Epithelial cell of proximal tubule (primary cell): ENCODE measurements at places on chromosomes 3 and 15.

DNA sequence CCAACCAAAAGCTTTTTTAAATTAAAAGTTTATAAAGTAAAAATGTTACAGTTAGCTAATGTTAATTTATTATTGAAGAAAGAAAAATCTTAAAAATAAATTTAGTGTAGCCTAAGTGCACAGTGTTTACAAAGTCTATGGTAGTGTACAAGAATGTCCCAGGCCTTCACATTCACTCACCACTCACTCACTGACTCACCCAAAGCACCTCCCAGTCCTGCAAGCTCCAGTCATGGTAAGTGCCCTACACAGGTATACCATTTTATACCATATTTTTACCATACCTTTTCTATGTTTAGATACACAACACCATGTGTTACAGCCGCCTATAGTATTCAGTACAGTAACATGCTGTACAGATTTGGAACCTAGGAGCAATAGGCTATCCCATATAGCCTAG is 29.1 kb downstream of the SSR3 start:
- DNase-seq: no peak

DNA sequence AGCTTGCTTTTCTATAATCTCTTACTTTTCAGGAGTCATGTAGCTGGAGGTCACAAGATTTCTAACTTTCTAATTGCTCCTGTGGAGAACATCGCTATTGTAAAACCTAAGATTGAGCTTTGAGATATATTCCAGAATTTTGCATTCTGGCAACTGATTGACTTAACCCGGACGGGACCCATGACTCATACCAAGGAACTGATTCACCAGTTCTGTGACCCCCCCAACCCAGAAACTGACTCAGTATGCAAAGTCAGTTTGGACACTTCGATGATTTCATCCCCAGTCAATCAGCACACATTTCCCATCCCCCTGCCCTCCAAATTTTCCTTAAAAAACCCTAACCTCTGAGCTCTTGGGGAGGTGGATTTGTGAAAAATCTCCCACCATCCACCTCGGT is 396.5 kb upstream of the GBE1 start:
- DNase-seq: peak; percentile 74

DNA sequence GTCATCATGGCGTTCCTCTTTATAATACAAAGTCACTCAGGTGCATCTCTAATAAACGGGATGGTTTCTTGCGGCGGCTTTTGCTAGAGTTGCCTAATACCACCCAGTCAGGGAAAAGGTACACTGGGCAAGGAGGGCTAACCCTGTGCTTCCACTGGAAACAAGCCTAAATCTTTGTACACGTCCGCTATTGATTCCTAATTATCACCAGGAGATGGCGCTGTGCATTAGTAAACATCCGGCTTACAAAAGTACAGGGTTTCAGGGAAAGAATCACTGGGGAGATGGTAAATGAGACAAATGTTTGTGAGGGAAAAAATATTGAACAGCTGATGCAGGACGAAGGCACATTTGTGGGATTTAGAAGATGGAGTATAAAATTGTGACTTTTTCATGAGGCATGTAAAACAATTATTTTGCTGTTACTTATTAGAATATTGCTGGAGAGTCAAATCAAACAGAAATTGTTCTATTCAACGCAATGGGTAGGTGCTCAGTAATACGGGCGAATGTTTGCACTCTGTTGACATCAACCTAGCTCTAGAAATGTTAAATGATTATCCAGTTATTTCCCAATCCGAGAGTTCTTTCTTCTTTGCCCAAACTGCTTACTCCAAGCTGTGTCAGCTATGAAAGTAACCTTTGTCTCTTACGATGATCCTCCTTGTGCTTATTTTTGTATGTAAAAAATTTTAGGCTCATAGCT is 50.6 kb downstream of the GMNC start:
- peak; percentile 72 for DNase-seq

- no peak for DNase-seq
These were observed 39.3 kb downstream of the SLITRK3 start for GRCh38 chr3:165156757-165157420.

GRCh38 chr3:186588632-186589031 is 18.1 kb downstream of the DNAJB11 start:
- DNase-seq: no peak

DNA sequence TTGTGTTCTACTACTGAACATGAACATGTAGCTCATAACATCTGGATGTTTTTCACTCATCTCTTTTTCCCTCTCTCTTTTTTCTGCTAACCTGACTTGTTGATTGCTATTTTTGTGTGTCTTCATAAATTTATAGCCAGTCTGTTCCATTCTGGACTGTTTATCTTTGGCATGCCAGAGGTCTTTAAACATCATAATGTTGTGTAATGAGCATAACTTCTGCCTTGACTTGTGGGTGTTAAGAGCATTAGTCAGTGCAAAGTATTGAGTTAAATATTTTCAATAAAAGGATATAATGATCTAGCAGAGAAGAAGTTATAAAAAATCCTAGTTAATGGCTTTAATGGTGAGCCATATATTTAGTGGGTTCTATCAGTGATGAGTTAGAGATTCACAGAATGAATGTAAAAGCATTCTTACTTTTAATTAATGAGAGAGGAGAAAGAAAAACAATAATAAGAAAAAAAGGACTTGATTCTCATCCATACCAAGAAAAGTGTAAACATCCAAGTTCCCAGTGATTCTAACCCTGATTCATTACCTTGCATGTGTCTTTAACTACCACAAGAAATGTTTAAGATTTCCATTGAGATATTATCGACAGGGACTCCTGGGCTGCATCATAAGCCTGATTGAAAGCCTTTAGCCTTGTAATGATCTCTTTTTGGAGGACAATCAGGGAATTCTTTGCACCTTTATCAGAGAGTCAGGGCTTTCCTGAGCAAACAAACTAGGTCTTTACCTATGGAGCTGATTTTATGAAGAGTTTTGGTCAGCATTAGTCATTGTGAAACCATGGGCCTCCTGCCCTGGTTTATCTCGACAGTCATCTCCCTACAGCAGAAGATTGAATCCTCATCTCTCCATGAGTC is 22.9 kb downstream of the MITF start:
- DNase-seq: no peak

DNA sequence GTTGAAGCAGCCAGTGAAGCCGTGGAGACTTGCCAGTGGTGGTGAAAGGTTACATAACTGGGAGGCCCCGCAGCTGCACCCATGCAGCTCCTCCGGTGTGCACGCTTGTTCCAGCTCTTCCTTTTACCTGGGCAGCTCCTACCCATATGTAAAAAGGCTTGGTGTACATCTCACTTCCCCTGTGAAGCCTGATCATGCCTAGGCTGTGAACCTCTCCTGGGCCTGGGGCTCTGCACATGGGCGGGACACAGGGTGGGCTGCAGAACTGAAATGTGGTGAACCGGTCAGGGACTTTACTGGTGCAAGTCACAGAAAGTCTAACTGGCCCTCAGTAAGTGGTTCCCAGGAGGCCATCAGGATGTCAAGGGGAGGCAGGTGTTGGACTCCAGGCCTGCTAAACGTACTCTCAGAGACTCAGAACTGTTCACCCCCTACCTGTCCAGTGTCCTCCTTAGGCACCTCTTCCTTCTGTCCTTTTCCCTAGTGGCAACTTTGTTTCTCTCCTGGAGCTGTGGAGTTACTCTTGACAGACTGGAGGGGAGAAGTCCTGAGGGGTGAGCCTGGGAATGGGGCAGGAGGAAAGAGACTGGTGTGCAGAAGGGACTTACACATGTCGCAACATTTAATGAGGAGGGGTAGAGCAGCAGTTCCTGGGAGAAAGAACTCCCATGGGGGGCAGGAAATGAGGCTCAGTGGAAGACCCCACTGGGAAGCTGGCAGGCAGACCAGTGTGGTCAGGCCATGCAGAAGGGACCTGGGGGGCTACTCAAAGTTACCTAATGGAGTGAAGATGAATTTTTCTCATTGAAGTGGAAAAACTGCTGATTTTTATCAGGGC is 148.1 kb downstream of the EEFSEC start:
- DNase-seq: no peak

- DNase-seq: no peak
These were observed 58.3 kb downstream of the SLCO3A1 start for GRCh38 chr15:91911844-91912243.

DNA sequence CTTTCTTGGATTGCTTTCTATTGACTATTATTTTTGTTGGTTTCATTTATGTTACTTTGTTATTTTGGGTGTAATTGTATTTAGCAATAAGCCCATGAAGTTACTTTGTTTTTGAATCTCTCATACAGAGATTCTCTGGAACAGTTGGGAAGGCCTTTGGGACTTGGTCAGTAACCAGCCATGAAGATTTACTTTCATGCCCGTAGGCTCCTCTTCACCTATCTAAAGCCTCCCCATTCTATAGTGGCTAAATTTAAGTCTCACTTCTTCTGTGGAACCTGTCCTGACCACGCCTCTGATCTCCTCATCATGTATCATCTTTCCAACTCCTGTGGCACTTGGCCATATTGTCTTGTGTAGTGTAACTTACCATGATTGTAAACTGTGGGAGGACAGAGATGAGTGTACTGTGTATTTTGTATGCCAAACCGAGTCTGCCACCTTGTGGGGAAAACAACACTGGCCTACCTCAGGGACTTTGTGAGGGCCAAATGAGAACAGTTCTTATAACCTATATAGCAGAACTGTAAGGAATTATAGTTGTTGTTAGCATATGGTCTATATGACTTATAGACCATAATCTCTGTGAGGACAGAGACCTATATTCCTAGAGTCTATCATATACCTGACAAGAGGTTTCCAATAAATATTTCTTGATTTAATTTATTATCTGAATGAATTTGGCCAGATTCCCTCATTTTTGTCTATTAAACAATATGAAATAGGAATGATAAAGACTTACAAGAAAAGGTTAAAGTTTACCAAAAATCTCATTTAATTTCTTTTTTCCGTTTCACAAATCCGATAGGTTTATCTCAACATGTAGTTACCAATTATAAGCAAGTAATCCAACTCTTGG is 75.0 kb downstream of the STARD9 start:
- DNase-seq: peak; percentile 32

DNA sequence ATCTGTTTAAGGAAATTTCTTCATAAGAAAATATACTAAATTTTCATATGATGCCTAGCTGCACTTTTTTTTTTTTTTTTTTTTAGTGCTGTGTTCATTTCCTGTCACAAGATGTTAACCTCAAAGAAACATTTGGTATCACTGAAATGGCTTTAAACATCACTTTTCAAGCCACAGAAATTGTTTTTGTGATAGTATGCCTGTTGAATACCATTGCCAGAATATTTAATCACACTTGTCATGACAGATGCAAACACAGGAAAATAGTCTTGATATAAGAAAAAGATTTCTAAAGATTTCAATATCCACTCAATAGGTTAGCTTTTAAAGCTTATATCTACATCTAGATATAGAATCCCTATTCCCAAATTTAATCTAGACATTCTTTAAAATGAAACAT is 608.5 kb upstream of the AGTR1 start:
- DNase-seq: no peak

DNA sequence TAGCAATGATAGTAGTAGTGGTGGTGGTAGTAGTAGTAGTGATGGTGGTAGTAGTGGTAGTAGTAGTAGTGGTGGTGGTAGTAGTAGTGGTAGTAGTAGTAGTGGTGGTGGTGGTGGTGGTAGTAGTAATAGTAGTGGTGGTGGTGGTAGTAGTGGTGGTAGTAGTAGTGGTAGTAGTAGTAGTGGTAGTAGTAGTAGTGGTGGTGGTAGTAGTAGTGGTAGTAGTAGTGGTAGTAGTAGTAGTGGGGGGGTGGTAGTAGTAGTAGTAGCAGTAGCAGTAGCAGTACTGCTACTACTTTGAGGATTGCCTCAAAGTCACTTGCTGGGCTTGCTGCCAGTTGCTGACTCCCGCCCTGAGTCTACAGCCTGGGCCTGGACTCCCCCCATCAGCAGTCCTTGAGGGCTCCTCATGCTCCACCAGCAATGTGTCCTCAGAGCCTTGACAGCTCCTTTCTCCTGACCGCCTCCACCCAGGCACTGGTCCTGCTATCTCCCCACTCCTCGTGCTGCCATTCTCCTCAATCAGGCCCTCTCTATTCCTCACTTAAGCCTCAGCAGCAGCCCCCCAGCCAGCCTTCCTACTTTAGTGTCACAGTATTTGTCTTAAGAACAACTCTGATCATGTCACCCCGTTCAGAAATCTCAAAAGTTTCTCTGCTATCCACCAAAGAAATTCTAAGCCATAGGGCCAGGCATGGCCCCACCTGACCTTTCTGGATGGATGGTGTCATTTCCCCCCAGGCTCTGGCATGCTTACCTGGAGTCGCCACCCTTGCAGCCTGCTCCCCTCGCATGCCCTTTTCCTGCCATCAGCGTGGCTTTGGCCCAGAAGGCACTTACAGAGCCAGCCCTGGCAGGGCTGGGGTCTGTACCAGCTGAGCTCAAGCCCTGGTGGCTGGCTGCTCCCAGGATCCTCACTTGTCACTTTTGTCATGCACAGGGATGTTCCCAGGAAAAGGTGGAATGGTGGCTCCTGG is 45.6 kb downstream of the DLEC1 start:
- no peak for DNase-seq

DNA sequence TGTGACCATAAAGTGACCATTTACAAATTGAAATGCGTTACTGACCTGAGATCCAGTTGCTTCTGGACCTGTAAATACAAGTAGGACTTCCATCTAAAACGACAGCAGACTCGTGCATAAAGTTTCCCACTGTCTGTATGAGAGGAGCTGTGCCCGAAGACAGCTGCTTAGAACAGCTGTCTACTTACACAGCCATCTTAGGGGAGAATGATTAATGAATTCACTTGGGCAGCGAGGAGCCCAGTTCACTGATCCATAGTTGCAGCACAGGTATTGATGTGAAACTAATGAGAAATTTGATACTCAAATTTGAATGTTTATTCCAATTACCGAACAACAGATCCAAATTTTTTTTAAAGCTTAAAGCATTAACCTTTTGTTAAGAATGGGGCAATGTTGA is 748.1 kb downstream of the NR2F2 start:
- DNase-seq: no peak

DNA sequence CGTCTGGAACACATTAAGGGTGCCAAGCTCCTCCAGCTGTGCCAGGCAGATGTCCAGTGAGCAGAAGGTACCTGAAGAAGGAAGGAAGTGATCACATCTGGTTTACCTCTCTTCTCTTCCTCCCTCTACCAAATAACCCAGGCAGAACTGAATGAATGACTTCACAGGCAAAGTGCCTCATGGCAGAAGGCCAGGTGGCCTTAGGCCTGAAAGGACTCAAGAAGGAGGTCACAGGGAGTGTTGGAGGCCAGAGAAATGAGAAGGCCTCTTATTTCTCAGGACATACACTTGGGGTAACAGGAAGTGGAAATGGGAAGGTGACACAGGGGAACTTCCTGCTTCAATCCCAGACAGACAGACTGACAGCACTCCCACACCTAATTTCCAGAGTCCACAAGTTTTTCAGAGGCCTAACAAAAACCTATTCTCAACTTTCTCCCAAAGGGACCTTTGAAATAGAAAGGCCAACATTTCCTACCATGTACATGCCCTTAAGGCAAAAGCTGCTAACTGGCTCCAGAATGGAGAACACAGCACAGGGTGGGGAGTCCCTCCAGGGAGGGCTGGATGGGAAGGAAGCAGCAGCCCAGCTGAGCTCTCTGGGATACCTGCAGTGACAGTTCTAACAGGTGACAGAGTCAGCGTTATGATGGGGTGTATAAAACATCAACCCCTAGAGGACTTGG is 17.6 kb upstream of the SIN3A start:
- no peak for DNase-seq

GRCh38 chr3:188108703-188109412 is 45.1 kb upstream of the LPP start:
- DNase-seq: no peak

GRCh38 chr3:172709774-172710663 is 848 bp downstream of the NCEH1 start:
- DNase-seq: no peak

- no peak for DNase-seq
These were observed 28.4 kb downstream of the CPN2 start for GRCh38 chr3:194322678-194323211.

- no peak for DNase-seq
These were observed 35.1 kb downstream of the SNTN start for GRCh38 chr3:63687278-63688225.
